G401 (cell line): ENCODE measurements at places on chromosomes 11 and 22. TPM values are rescaled to one million over a fixed set of nuclear protein-coding genes. Genes with fewer than 3 reads are reported as not detected.

DNA sequence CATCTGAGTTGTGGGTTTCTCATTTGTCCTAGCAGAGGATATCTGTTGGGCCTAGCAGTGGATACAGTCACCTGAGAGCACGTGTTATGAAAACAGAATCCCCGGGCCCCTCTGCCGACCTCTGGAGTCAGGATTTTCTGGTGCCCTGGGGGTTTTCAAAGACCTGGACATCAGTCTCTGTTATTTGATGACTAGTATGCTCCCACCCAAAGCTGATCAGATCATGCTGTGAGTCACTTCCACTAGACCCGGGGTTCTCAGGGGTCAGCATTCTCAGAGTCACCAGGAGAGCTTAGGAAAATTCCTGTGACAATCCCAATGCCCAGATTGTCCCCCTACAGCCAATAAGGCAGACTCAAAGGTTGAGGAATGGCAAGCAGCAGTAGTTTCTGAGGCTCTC lies 38.7 kb downstream of the KCNJ1 start:
- DNase-seq, result no peak

- DNase-seq, result no peak
These were observed 6.2 kb downstream of the TBX1 start for GRCh38 chr22:19766511-19767426.

DNA sequence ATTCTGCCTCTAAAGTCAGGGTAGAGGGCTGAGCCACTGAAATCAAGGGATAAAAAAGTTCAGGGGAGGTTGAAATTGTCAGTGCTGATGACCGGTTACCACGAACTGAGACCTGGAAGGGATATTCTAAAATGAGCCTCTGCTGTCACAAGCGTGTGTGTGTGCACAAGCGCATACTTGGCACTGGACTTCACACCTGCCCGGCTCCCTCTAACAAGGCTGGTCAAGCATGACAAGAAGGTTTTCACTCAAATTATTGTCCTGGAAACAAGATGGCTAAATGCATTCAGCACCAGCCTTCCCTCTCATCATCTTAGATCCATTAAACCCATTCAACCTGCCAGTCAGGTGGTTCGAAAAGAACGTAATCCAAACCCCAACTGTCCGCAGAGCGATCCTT lies 54.8 kb upstream of the CECR2 start:
- no peak for DNase-seq

DNA sequence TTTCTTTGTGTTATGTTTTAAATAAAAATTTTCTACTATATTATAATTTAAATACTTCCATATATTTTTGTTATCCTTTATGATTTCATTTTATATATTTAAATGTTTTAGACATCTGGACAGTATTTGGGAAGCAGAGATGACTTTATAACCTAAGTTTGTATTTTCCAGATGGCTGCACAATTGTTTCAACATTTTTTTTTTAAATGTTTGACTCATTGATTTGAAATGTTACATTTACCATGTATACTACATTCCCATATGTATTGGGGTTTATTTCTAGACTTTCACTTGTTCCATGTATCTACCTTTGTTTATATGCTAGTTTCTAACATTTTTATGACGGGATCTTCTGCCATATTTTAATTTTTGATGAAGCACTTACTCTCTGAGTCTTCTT lies 766.5 kb downstream of the METTL15 start:
- DNase-seq, result no peak

Gene MS4A3
- total RNA-seq, result not detected in 2 replicates

Gene HMOX1
- 63.1 and 71.6 TPM in 2 replicates for total RNA-seq
